Suprapubic skin (tissue), 4 donors: ENCODE measurements at places on chromosomes 5 and 9. TPM values are rescaled to one million over a fixed set of nuclear protein-coding genes. Genes with fewer than 3 reads are reported as not detected.

DNA sequence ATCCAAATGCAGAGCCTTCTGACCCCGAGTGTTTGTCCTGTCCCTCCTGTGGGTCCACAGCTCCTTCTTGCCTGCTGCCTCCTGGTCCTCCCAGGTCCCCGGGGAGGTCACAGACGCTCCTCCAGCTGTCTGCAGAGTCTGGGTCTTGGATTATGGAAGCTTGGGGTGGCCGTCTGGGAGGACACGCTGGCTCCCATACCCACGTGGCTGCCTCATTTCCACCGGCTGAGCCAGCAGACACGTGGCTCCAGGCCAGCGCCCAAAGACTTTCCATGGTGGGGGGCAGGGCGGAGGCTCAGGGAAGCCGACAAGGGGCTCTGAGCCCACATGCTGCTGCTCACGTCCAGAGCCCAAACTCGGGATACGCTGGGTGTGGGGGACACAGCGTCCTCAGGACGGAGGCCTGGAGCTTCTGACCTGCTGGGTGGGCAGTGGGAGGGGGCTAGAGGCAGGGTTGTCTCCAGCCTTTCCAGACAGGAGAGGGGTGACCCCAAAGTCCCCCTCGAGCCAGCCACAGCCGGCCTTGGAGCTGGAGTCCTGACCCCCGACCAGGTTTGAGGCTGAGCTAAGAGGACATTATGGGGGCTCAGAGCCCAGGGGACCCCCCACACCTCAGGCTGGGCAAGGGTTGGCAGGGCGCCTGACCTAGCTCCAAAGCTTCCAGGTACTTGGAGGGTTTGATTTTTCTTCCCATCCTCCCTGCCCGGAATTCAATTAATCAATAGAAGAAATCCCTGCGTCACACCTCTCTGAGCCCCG lies 24.2 kb upstream of the RNU6ATAC start:
- peak; percentile 70 for DNase-seq

DNA sequence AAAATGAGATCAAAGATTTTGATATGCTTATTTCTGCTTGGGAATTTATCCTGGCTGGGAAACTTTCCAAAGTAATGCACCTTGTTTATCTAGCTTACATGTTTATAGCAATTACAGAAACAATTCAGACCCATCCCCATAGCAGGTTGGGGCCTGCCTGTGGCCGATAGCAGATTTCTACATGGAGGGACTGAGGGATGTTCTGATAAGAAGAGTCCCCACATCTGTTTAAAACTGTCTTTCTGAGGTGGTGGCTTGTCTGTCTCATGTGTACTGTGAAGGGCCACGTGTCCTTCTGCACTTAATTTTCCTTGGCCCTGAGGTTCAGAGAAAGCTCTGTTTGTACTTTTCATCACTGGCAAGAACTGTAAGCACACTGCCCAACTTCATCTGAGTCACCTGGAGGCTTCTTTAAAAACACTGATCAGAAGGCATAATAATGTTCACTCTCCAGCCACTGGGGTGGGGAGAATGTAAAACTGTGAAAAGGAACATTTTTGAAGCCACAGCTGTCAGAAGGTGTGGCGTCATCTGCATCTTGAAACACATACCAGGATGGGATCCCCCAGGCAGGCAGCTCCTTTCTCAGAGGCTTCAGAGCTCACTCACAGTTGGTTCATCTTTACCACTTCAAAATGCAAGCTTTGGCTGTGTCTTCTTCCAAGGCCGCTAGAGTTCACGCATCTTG lies 80.3 kb downstream of the MAP1B start:
- no peak for DNase-seq

- DNase-seq: no peak
Measured at GRCh38 chr5:68314465-68314864, 98.9 kb downstream of the PIK3R1 start.

GRCh38 chr9:118395415-118395814 lies 691.2 kb downstream of the TLR4 start:
- no peak for DNase-seq

- DNase-seq: no peak
Measured at GRCh38 chr9:14170392-14170931, 143.5 kb downstream of the NFIB start.

DNA sequence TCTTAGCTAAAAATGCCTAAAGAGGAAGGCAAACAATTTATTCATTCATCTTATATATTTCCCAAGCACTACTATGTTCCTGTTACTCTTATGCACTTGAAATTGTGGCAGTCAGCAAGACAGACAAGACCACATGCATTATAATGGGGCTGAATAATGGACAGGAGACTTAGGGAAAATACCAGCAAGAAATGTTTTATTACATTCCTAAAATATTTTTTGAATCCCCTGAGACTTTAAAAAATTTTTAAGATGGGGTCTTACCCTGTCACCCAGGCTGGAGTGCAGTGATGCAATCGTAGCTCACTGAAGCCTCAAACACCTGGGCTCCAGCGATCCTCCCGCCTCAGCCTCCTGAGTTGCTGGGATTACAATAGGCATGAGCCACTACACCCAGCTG lies 13.2 kb downstream of the ZCCHC9 start:
- no peak for DNase-seq

- DNase-seq: peak; percentile 77
Measured at GRCh38 chr5:179803651-179804554, 2.8 kb downstream of the MGAT4B start.

DNA sequence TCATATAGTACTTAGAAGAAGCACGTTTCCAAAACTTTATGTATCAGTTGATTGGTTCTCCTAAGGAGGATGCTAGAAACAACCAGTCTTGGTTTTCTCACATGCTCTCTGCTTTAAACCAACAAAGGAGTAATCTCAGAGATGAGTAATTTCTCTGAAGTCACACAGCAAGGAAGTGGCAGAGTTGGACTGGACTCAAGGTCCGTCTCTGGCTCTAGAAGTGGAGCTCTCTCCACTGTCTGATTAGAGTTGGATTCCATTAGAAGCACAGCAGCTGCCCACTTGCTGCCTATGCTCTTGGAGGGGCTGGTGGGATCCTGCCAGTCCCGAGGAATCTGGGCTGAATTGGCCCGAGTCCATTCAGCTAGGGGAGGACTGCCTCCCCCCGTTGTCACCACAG lies 21.0 kb downstream of the RALGPS1 start:
- DNase-seq: no peak

- DNase-seq: no peak
Measured at GRCh38 chr9:79222483-79222882, 349.3 kb upstream of the TLE4 start.

GRCh38 chr5:8813180-8813579 lies 732.7 kb downstream of the SEMA5A start:
- no peak for DNase-seq

DNA sequence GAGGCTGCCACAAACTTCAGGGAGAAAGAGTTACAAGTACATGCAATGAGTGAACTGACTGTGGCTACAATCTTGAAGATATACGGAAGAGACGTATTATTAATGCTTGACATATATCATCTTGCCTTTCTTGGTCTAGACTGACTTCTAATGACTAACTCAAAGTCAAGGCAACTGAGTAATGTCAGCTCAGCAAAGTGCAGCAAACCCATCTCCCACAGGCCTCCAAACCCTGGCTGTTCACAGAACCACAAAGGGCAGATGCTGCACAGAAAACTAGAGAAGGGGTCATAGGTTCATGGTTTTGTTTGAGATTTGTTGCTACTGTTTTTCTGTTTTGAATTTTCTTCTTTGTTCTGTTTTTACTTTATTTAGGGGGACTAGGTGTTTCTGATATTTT lies 21.0 kb downstream of the IL7R start:
- DNase-seq: no peak

DNA sequence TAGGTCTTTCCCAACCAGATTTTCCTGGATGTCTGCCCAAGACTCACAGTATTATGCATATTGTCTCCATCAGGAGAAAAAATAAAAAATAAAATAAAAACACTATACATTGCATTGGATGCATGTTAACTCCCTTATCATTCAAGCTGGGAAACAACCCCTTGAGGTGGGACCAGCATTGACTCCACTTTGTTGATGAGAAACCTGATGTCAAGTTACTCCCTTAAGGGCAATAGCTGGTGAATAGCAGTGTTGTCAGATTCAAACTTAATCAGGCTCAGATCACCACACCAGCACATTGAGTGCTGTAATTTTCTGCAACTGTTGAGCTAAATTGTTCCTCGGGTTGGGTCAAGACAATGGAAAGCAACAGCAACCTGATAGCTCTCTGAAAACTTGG lies 264.0 kb upstream of the TRIM32 start:
- DNase-seq: no peak

- no peak for DNase-seq
Measured at GRCh38 chr5:81326554-81326953, 25.2 kb downstream of the ZCCHC9 start.

DNA sequence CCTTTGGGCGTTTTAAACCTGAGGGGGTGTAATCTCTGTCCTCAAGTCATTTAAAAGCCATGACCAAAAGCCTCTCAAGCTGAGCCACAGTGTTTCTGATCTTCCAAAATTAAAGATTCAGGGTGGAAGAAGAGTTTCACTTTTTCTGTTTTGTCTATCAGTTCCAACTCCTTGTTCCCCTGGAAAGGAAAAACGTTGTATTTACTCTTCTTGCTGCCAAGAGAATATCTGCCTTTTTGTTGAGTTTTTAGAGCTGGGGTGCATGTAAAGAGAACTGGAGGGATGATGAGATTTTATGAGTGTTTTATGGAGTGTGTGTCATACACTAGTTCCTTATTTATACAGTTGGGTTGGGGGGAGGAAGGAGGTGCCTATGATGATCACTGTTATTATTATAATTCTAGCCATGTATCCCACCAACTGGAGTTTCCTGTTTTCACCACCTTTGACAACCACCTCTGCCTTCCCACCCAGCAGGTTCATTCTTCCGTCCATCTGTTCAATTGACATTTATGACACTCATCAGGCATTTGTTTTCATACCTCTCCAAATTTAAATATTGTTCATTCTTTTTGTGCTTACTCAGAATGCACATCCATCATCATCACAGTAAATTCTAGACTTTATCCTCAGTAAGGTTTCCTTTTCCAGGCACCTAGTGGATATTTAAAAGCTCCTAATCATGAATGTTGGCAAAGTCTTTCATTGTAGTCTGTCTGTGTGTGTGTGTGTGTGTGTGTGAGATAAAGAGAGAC lies 97.9 kb upstream of the MPDZ start:
- no peak for DNase-seq

DNA sequence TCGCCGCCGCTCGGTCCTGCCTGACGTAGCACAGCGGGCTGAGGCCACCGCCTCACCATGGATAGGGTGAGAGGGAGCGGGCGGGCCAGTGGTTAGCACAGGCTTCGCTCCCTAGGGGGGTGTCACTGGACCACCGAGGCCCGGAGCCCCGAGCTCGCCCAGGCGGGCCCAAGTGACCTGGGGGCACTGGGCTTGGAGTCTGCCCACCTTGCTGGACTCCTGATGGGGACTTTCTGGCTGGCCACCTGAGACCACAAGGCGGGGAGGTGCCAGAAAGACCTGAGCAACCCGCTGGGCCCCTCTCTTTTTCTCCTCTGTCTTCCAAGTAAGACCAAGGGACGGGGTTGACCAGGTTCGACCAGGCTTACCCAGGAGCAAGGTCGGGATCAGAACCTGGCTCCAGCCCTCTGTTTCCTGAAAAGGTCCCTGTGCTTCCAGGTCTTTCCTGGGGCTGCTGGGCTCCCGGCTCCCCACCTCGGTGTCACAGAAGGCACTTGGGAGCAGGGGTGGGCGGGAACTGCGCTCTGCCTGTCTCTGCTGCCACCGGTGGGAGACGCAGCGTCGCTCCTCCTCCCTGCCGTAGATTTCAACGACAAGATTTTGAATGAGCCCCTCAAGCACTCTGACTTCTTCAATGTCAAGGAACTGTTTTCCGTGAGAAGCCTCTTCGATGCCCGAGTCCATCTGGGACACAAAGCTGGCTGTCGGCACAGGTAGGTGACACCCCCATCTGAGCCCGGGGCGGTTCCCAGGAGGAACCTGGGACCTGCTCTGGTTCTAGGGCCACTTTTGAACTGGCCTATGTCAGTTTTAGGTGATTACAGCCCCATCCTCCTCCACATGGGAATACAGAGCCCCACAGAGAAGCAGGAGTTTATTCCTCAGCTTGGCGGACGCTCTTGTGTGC lies 1.0 kb downstream of the MRPS2 start:
- no peak for DNase-seq

GRCh38 chr9:27628311-27628710 lies 55.0 kb upstream of the C9orf72 start:
- no peak for DNase-seq

GRCh38 chr9:130670644-130671043 lies 6.2 kb downstream of the PRDM12 start:
- DNase-seq: no peak

DNA sequence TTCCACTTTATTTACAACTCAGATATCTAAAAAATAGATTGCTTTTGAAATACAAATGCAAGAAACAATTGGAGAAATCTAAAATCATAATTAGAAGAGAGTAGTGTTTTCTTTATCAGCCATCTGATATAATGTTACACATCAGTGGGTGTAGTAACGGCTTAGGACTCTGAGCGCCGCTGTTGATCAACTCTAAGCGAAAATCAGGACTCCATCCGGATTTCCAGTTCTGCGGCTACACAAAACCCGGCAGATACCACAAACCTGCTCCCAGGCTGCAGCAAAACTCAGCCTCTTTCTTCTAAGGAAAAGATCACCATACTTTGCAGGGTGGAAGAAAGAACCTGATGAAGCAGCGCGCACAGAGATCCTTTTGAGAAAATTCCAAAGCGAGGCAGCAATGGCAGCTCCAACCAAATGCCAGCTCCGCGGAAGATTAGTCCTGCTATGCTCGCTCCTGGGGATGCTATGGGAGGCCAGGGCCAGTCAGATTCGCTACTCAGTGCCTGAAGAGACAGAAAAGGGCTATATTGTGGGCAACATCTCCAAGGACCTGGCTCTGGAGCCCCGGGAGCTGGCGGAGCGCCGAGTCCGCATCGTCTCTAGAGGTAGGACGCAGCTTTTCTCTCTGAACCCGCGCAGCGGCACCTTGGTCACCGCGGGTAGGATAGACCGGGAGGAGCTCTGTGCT lies at the start of gene PCDHGA9:
PCDHGA9 (plus strand) TSS at position 226 of the 691 bp plus-strand sequence; CDS start at position 401, 175 bp downstream.
- DNase-seq: no peak

- no peak for DNase-seq
Measured at GRCh38 chr5:71816307-71816706, 97.2 kb downstream of the CARTPT start.

DNA sequence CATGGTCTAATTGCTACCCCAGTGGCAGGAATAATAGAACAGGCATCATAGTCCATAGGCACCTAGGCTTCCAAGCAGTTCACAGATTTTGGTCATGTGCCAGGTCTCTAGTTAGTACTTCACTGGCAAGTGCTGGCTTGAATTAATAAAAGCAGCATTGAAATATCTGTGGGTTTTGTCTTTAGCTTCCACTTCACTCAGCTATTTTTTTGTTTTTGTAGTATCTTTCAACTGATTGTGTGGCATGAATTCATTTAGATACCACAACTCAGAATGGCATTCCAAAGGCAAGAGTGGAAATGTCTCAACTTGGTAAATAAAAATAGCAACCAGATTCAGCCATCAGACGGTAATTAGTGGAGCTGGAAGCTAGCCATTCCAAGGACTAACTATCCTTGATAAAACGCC lies 27.9 kb upstream of the ITGA2 start:
- DNase-seq: no peak

GRCh38 chr5:149901511-149901910 lies 43.1 kb downstream of the PDE6A start:
- no peak for DNase-seq

GRCh38 chr9:22008717-22009505 lies at the start of gene CDKN2B:
CDKN2B (minus strand) TSS chr9:22009305; CDS start chr9:22008953, 352 bp downstream.
- DNase-seq: peak; percentile 97

PSMB7 gene
- 125 TPM for total RNA-seq

TXN gene
- 214 TPM for total RNA-seq

PTGER4 gene
- total RNA-seq: 30.5 TPM

SLC34A3 gene
- total RNA-seq: 0.34 TPM

HTR1A gene
- not detected for total RNA-seq

SPATA31C1 gene
- not detected for total RNA-seq

ZNF366 gene
- 0.38 TPM for total RNA-seq

TMEM252 gene
- total RNA-seq: not detected

ADRA1B gene
- 0.36 TPM for total RNA-seq
